Vagina (tissue), 2 donors: ENCODE measurements at places on chromosomes 2 and 18.

DNA sequence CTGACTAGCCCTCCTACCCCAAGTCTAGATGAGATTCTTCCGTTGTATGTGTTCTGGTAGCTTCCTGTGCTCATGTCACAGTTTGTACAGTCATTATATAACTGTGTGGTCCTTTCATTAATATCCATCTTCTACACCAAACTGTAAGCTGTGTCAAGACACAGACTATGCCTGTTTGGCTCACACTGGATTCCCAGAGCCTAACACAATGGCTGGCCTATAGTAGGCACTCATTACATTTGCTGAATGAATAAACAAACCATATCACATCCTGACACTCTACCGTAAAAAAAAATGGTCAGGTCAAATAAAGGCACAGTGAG lies 72.6 kb downstream of the ANKRD44 start:
- DNase-seq: no peak

GRCh38 chr2:46499392-46499785 lies 20.0 kb downstream of the TMEM247 start:
- DNase-seq: no peak

- DNase-seq: peak; percentile 83
Measured at GRCh38 chr2:241061275-241061674, 40.8 kb downstream of the MTERF4 start.

GRCh38 chr2:103293742-103294077 lies 531.9 kb downstream of the TMEM182 start:
- DNase-seq: no peak

DNA sequence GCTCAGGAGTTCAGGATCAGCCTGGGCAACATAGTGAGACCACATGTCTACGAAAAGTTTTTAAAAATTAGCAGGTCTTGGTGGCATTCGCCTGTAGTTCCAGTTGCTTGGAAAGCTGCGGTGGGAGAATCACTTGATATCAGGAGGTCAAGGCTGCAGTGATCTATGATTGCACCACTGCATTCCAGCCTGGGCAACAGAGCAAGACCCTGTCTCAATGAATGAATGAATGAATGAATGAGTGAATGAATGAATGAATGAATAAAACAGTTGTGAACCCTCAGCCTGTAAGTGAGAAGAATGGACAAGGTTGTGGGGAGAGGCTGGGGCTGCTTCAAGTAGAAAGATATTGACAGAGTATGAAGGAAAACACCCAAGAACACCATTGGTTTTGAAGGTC lies 48.0 kb downstream of the ARHGAP28 start:
- DNase-seq: no peak

GRCh38 chr2:59149271-59149670 lies 908.1 kb upstream of the FANCL start:
- DNase-seq: no peak

GRCh38 chr2:183001948-183002347 lies 36.3 kb downstream of the NCKAP1 start:
- no peak for DNase-seq

- no peak for DNase-seq
Measured at GRCh38 chr18:13577091-13577697, 149.2 kb downstream of the FAM210A start.

DNA sequence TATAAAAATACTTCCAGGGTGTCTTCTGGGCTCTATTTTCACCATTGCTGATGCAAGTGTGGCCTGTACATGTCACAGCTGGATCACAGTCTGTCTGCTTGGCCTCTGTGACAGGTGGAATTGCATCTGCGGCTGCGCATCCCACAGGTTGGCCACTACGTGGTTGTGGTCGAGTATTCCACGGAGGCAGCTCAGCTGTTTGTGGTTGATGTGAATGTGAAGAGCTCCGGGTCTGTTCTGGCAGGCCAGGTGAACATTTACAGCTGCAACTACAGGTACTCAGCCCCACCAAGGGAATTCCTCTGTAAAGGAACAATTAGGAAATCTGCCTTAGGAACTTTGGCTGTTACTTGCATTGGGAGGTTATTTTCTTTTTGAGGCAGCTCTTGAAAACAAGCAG lies 144.5 kb downstream of the LAMA3 start:
- no peak for DNase-seq

DNA sequence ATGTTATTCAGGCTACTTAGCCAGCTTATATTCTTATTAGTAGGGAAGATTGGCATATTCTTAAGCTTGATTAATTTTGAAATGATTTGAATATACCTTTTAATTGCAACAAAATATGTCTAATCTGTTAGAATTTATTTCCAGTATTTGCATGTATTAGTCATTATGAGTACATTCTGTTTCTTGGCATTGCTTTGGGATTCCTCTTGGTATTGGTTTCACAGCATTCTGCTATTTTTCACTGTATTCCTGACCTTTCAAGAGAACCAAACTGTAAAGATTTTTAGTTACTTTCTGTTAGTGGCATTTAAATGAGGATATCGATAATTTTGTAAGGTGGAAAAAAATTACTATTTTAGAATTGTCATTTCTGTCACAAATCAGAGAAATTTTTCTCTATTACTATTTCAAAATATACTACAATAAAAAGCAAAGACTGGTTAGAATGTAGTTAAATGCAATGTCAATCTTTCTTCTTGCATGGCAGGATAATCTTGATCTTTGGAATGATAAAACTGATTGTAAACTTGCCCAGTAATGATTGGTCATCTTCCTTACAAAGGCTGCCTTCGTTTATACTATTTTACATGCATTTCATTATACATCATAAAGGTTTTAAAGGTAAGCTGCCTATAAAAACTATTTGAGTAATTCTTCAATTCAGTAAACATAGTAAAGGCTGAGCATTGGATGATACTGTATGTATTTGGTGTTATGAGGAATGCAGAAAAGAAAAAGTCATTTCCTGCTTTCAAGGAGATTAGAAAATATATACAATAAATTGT lies 86.1 kb downstream of the SLC4A10 start:
- no peak for DNase-seq

- DNase-seq: no peak
Measured at GRCh38 chr2:13240789-13241487, 524.2 kb downstream of the TRIB2 start.

GRCh38 chr2:29053223-29053622 lies 21.1 kb downstream of the PCARE start:
- DNase-seq: no peak

- DNase-seq: no peak
Measured at GRCh38 chr2:165469417-165469816, at the start of gene CSRNP3. TSS of gene CSRNP3 (plus strand) at chr2:165469698. CDS start at chr2:165595066, 125,368 bp downstream.

DNA sequence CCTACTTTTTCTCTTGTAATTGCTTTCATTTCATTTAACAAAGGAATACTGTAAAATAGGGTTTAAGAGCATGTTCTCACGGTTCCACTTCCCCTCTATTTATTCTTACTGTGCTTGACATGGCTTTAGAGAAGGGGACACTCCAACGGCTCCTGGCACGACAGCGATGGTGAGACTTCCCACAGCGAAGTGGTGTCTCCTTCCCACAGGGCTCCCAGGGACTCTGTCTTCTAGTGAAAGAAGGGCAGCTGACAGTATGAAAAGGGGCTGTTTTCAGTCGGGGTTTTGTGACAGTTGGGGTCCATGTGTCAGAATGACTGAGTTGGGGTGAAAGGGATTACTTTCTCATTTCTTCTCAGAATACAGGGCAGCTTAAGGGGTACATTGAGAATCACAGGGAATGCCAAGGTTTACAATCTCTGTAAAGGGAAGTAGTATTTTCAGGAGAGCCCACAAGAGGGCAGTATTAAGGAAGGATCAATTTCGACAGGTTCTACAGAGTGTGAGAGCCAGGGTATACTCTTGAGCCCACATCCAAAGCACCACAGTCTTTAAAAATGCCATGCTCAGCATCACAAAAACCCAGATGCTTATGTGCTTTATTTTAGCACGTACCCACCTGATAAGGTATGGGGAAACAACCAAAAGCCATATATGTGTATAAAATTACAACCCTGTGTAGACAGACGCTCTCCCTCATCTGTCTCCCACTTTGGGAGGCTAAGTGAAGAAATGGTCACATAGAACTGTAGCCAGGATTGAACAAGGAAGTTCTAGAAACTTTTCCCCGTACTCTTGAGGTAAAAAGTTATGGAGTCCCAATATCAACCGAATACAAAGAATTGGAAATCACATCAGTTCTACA lies 31.3 kb upstream of the RAPGEF4 start:
- DNase-seq: no peak

GRCh38 chr18:76528477-76529432 lies 33.7 kb upstream of the ZNF516 start:
- DNase-seq: no peak
